ENCODE measurements at places on chromosomes 5 and 9. TPM values are rescaled to one million over a fixed set of nuclear protein-coding genes. Genes with fewer than 3 reads are reported as not detected.
A peak's percentile ranks its signal among the peaks of the same experiment; 100 is the strongest.

DNA sequence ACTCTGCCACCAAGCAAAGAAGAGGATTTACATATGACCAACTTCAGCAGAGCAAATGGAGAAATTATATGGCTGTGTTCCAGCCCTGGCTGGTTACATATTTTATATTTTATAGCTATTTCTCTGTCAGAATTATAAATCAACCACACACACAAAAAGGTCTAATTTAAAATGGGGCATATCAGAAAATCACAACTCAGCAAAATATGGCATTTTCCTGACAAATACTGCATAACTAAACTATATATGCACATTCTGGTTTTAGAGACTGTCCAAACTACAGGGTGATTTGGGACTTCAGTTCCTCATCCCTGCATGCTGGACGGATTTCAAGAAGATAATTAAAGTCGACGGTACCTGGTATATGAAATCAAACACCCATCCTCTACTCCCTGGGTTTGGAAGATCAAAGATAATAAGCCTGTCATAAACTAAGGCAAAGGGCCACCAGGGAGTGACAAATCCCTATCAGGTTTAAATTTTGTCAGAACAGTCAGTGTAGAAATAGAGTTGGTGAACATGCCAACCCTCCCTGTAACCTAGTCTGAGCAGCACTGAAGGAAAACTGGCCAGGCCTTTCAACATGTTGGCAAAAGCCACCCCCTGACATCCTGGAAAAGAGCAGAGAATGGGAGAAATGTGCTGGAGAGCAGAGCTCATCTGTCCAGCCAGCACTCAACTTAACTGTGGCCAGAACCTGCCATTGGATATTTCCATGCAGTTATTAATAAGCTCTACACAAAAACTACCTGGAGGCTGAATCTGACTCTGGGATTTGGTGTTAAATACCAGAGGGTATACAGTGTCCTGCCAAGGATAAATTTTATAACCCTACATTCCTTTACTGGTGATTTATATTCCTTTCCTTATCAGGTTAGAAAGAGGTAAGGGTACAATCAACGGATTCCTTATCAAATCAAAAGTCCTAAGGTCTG, 235.7 kb downstream of the ENC1 start:
- no peak overlapping the region for H3K27ac ChIP-seq
- H3K4me3 ChIP-seq, result no peak overlapping the region
- no peak for DNase-seq

- H3K4me1 ChIP-seq, result no peaks in the 10 kb centered on the region
- no peak for DNase-seq
- no peak overlapping the region for H3K4me3 ChIP-seq
- no peaks in the 10 kb centered on the region for H3K36me3 ChIP-seq
Measured at GRCh38 chr5:169190849-169191248, 110.1 kb downstream of the SLIT3 start.

DNA sequence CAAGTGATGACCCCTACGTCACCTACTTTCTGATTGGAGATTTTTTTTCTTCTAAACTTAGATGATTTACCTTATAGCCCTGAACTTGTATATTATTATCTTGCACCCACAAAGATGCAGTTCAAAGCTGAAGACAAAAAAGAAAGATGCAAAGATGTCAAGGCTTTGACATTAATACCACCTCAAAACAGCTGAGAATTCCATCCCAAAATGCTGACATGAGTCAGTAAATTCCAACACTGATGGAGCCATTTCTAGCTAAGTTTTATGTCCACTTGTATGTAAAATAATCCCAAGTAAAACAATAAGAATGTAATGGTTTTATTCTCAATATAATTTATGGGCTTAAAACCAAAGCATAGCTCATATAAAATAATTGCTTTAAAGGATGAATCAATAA, 91.5 kb upstream of the CDH9 start:
- no peak overlapping the region for H3K4me3 ChIP-seq
- H3K27me3 ChIP-seq, result no peaks in the 10 kb centered on the region
- H3K36me3 ChIP-seq, result no peaks in the 10 kb centered on the region
- H3K27ac ChIP-seq, result no peak overlapping the region

The GDF9 gene
- total RNA-seq, result 0.29 TPM

DNA sequence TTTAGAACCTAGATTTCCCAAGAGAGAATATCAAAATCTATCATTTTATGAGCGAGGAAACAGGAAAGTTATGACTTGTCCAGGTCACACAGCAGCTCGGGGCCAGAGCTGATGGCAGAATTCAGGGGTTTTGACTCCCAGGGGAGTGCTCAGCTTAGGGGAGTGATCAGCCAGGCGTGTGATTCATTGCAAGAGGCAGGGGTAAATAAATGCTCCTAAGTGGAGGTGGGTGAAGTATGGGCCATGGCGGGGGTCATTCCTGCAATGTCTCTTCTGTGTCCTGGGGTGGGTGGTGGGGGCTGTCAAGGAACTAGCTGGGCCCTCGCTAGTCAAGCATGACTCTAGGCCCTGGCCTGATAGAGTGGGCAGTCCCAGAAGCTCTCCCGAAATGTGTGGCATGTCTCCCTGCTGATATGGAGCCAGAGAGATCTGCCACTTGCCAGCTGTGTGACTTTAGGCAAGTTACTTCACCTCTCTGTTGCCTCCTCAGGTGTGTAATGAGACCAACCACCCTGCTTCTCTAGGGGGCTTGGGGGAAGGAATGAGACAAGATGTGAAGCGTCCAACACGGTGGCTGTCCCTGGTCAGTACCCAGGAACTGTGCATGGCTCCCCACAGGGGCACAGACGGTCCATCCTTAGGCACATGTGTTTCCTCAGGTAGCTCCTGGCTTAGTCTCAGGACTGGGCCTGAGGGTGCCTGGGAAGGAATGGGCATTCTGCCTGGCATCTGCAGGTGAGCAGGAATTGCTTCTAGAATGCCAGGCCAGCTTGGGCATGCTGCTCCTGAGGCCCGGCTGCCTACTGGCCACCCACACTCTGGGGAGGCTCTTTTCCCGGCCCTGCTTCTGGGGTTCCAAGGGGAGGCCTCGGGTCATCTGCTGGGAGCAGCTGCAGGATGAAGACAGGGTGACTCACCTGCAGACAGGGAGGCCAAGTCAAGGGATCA, 36.5 kb upstream of the SH3PXD2B start:
- DNase-seq, result no peak
- H3K4me1 ChIP-seq, result no peaks in the 10 kb centered on the region
- H3K4me3 ChIP-seq, result no peak overlapping the region
- H3K27ac ChIP-seq, result no peak overlapping the region
- no peaks in the 10 kb centered on the region for H3K27me3 ChIP-seq
- H3K36me3 ChIP-seq, result no peaks in the 10 kb centered on the region

DNA sequence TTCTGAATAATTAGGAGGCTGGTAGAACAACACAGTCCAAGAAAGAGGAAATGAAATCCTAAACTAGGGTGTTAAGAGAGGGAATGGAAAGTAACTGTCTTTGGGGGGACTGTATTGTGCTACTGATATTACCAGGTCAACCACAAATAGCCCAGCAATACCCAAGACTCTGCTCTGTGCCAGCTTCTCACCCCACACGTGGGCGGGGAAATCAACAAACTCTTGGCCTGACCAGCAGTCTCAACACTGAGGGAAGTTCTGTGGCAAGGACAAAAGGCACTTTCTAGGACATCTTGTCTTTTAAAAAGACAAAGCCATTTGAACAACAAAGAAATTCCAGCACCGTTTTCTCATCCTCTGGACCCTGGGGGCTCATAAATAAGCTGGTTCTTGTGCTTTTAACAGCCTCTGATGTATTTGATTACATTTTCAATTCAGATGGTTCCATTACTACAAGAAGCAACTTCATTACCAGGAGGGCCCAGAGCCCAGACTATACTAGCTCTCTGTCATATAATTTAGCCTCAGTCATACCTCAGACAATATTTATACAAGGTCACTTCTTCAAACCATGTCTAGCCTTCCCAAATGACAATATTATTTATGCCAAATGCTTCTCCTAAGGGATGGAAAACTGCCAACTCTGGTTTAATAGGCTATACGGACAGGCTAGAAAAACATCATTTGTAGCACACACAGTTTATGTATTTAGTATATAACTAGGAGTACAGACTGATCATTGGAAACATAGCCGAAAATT, 297.8 kb downstream of the CWC27 start:
- H3K36me3 ChIP-seq, result no peaks in the 10 kb centered on the region
- H3K27ac ChIP-seq, result no peak overlapping the region
- DNase-seq, result no peak
- no peaks in the 10 kb centered on the region for H3K27me3 ChIP-seq
- H3K4me3 ChIP-seq, result no peak overlapping the region
- no peaks in the 10 kb centered on the region for H3K4me1 ChIP-seq

The SUB1 gene
- 511 TPM for total RNA-seq

The FCN1 gene
- 1.6 TPM for total RNA-seq

- no peaks in the 10 kb centered on the region for H3K27me3 ChIP-seq
- H3K27ac ChIP-seq, result no peak overlapping the region
- no peak for DNase-seq
- no peaks in the 10 kb centered on the region for H3K4me1 ChIP-seq
- H3K36me3 ChIP-seq, result no peaks in the 10 kb centered on the region
Measured at GRCh38 chr9:7579351-7579750, 220.2 kb downstream of the DMAC1 start.

DNA sequence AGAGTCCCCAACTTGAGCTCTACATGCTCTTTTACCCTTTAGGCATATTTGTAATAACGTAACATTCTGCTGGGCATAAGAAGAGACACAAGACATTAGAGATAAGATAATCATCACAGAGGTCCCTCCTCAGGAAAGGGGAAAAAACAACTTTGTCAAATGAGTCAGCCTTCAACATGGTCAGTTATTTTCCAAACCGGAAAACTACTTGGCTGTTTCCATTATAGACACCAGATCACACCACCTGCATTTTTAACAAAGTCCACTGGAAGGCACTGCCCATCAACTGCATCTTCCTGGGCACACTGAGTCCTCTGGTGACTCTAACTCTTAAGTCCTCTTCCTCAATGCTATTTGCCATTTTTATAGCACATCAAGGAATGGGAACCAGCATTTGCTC, 221.8 kb downstream of the FAM114A2 start:
- H3K27me3 ChIP-seq, result no peaks in the 10 kb centered on the region
- H3K4me3 ChIP-seq, result no peak overlapping the region
- H3K36me3 ChIP-seq, result no peaks in the 10 kb centered on the region
- no peaks in the 10 kb centered on the region for H3K4me1 ChIP-seq

The PDLIM4 gene
- total RNA-seq, result 1.4 TPM

The LECT2 gene
- total RNA-seq, result not detected

The TEX48 gene
- 0.86 TPM for total RNA-seq

The SLC46A2 gene
- total RNA-seq, result not detected

The ZDHHC11 gene
- 4.5 TPM for total RNA-seq

The MLANA gene
- total RNA-seq, result not detected

The GLRX gene
- 25.0 TPM for total RNA-seq

The TBC1D9B gene
- 74.8 TPM for total RNA-seq

GRCh38 chr5:69343083-69343482, 10.5 kb upstream of the CCDC125 start:
- H3K27ac ChIP-seq, result no peak overlapping the region
- no peak for DNase-seq
- H3K4me1 ChIP-seq, result no peaks in the 10 kb centered on the region
- H3K27me3 ChIP-seq, result no peaks in the 10 kb centered on the region
- H3K4me3 ChIP-seq, result no peak overlapping the region

- H3K27me3 ChIP-seq, result no peaks in the 10 kb centered on the region
- no peak for DNase-seq
- no peaks in the 10 kb centered on the region for H3K4me1 ChIP-seq
- H3K36me3 ChIP-seq, result no peaks in the 10 kb centered on the region
- no peak overlapping the region for H3K4me3 ChIP-seq
Measured at GRCh38 chr5:175102717-175103116, 341.3 kb downstream of the DRD1 start.

- H3K4me3 ChIP-seq, result no peak overlapping the region
- H3K36me3 ChIP-seq, result no peaks in the 10 kb centered on the region
- no peaks in the 10 kb centered on the region for H3K4me1 ChIP-seq
- no peak overlapping the region for H3K27ac ChIP-seq
- H3K27me3 ChIP-seq, result no peaks in the 10 kb centered on the region
- DNase-seq, result no peak
Measured at GRCh38 chr5:171158581-171158980, 150.5 kb upstream of the TLX3 start.

GRCh38 chr5:35518104-35518503, 99.6 kb upstream of the SPEF2 start:
- no peak overlapping the region for H3K27ac ChIP-seq
- no peaks in the 10 kb centered on the region for H3K36me3 ChIP-seq
- DNase-seq, result no peak

- H3K4me1 ChIP-seq, result peaks cover 11% of the 10 kb centered on the region
- H3K36me3 ChIP-seq, result no peaks in the 10 kb centered on the region
- no peak overlapping the region for H3K27ac ChIP-seq
- DNase-seq, result no peak
Measured at GRCh38 chr5:74638544-74638969, 2.0 kb downstream of the ENC1 start.

The LCN9 gene
- not detected for total RNA-seq

GRCh38 chr9:132381966-132382541, 24.6 kb downstream of the TTF1 start:
- no peaks in the 10 kb centered on the region for H3K4me1 ChIP-seq
- no peaks in the 10 kb centered on the region for H3K27me3 ChIP-seq
- H3K4me3 ChIP-seq, result no peak overlapping the region
- H3K36me3 ChIP-seq, result peaks cover 53% of the 10 kb centered on the region

GRCh38 chr9:37916471-37917312, 12.8 kb upstream of the SLC25A51 start:
- H3K27me3 ChIP-seq, result no peaks in the 10 kb centered on the region
- no peaks in the 10 kb centered on the region for H3K36me3 ChIP-seq
- peak; percentile 17 for DNase-seq
- H3K4me1 ChIP-seq, result no peaks in the 10 kb centered on the region
- no peak overlapping the region for H3K4me3 ChIP-seq

- no peak for DNase-seq
- no peaks in the 10 kb centered on the region for H3K4me1 ChIP-seq
- peak overlapping the region; percentile 24 for H3K27ac ChIP-seq
Measured at GRCh38 chr5:150144246-150144801, 11.3 kb downstream of the PDGFRB start.

GRCh38 chr5:134136771-134137170, 22.3 kb downstream of the TCF7 start:
- H3K36me3 ChIP-seq, result peaks cover 80% of the 10 kb centered on the region
- peak overlapping the region; percentile 31 for H3K4me3 ChIP-seq
- H3K27ac ChIP-seq, result no peak overlapping the region
- no peak for DNase-seq
- H3K4me1 ChIP-seq, result peaks cover 96% of the 10 kb centered on the region

The PCDHGB3 gene
- total RNA-seq, result 0.28 TPM

- peak overlapping the region; percentile 90 for H3K27ac ChIP-seq
- peaks cover 32% of the 10 kb centered on the region for H3K4me1 ChIP-seq
- DNase-seq, result no peak
- no peaks in the 10 kb centered on the region for H3K36me3 ChIP-seq
- no peaks in the 10 kb centered on the region for H3K27me3 ChIP-seq
Measured at GRCh38 chr5:41870627-41871048, 413 bp upstream of the OXCT1 start.

The CACNA1B gene
- not detected for total RNA-seq

The APBA1 gene
- total RNA-seq, result 0.09 TPM
